ENCODE measurements at places on chromosomes 16 and 17. TPM values are rescaled to one million over a fixed set of nuclear protein-coding genes. Genes with fewer than 3 reads are reported as not detected.

DNA sequence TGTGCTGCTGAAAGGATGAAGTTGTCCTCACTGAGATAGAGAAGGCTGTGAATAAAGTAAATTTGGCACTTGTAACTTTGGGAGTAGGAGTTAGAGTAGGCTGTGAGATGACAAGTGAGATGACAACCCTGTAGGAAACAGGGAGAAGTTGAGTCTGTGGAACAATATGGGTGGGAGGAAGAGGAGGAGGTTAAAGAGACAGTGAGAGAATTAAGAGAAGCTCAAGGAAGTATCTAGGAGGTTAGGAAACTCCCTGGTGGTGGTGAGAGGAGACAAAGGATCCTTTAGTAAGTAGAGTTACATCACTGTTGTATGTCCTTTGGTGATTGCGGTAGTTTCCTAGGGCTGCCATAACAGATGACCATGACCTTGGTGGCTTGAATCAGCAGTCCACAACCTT lies 10.7 kb upstream of the HSD17B2 start:
- H3K27me3 ChIP-seq, result no peaks in the 10 kb centered on the region
- no peaks in the 10 kb centered on the region for H3K4me1 ChIP-seq
- H3K4me3 ChIP-seq, result no peak overlapping the region

- no peaks in the 10 kb centered on the region for H3K36me3 ChIP-seq
- no peak overlapping the region for H3K27ac ChIP-seq
- H3K27me3 ChIP-seq, result no peaks in the 10 kb centered on the region
- DNase-seq, result peak; percentile 73
Measured at GRCh38 chr17:41329279-41329948, 13.9 kb upstream of the KRTAP17-1 start.

DNA sequence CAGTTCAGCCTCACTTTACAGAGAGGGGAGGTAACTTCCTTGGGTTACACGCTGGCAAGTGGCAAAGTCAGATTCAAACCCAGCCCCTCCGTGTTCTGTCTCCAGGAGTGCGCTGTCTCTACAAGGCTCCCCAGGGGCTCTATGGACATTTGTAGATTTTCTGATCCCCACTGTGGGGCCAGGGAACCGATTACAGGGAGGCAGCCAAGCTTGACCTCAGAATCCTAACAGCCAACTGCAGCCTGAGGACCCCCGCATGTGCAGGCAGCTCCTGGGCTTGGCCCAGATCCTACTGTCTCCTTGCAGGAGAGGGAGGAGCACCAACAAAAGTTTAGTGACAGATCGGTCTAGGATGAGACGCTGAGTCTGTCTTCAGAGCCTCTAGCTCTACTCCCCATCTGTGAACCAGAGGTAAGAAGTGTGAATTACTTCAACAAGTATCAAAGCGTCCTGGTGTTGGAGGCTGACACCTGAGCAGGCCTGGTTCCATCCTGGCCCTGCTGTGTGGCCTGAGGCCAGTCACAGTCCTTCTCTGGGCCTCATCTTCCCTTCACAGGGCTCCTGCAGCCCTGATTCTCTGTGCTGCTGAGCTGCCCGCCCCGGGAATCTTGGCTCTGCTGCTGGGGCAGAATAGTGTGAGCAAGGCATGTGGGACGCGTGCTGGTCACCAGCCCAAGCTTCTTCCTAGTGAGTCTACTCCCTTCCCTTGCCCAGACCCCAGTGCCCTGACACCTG lies 9.2 kb upstream of the NATD1 start:
- no peaks in the 10 kb centered on the region for H3K27me3 ChIP-seq
- no peak overlapping the region for H3K4me3 ChIP-seq
- H3K36me3 ChIP-seq, result no peaks in the 10 kb centered on the region
- no peaks in the 10 kb centered on the region for H3K4me1 ChIP-seq
- no peak overlapping the region for H3K27ac ChIP-seq

Gene SLC52A1
- 0.26 TPM for total RNA-seq

Gene CNTROB
- 62.7 TPM for total RNA-seq

DNA sequence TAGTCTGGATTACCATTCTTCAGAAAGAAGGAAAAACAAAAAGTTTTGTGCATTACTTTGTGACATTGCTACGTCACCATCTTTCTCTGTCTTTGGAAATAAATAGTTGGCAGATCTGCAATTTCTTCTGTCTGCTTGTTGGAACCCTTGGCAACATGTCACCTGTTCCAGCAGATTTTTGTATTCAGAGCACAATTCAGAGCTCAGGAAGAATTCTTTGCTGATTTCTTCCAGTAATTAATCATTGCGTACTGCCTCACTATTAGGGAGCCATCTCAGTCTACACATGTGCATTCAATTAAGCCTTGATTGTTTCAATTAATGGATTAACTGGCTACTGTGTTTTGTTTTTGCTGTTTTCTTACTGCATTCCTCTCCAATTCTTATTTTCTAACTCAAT lies 467.2 kb downstream of the CDH8 start:
- H3K4me3 ChIP-seq, result no peak overlapping the region
- DNase-seq, result no peak
- no peak overlapping the region for H3K27ac ChIP-seq
- no peaks in the 10 kb centered on the region for H3K36me3 ChIP-seq

GRCh38 chr16:48517493-48517892 lies 92.5 kb downstream of the N4BP1 start:
- no peaks in the 10 kb centered on the region for H3K27me3 ChIP-seq
- no peaks in the 10 kb centered on the region for H3K4me1 ChIP-seq
- no peak overlapping the region for H3K4me3 ChIP-seq
- no peak overlapping the region for H3K27ac ChIP-seq

DNA sequence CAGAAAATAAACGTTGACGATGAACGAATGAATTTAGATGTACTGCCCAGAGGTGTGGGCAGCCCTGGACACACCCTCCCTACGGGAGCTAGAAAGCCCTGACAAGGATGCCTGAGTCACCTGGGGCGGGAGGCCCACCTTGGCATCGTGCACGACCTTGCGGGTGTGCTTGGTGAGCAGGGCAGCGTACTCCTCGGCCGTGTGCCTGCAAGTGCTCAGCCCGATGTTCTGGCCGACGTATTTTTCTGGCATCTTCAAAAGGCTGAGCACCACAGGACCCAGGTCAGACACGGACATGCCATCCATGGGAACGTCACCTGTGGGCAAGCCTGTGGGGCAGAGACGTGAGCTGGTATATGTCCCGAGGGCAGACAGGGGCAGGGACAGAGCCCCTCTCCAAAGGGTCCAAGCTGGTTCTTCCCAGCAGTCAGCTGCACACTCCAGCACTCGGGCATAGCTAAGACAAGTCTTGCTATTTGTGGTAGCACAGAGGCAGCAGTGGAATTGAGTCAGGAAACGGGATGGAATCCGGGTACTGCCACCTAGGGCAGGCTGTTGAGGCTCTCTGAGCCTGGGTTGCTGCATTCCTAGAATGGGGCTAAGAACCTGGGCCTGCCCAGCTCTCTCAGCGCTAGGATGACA lies 10.8 kb downstream of the NMRAL1 start:
- H3K36me3 ChIP-seq, result peaks cover 39% of the 10 kb centered on the region
- H3K4me3 ChIP-seq, result no peak overlapping the region
- H3K27me3 ChIP-seq, result no peaks in the 10 kb centered on the region
- no peak for DNase-seq

Gene CCL1
- total RNA-seq, result not detected

Gene NTN3
- not detected for total RNA-seq

GRCh38 chr17:64092952-64093451 lies 36.9 kb downstream of the ERN1 start:
- H3K36me3 ChIP-seq, result peaks cover 15% of the 10 kb centered on the region
- peaks cover 35% of the 10 kb centered on the region for H3K4me1 ChIP-seq
- no peak overlapping the region for H3K4me3 ChIP-seq
- no peak overlapping the region for H3K27ac ChIP-seq

GRCh38 chr17:18257982-18258355 lies 569 bp downstream of the FLII start:
- peak overlapping the region; percentile 99 for H3K4me3 ChIP-seq
- DNase-seq, result peak; percentile 90
- peak overlapping the region; percentile 98 for H3K27ac ChIP-seq

DNA sequence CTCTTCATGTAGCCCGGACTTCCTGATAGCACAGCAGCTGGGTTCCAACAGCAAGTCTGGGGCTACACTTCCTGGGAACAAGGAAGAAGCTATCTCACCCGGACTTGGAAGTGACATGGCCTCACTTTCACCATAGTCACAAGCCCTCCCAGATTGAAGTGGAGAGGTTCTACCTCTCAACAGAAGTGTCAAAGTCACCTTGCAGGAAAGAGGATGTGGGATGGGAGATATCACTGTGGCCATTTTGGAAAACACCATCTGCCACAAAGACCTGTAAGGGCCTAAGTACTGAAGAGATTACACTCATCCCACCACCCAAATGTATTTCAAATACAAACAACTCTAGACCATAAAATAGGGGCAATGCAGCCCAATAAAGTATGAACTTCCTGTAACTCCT lies 29.9 kb upstream of the DHRS7B start:
- H3K4me3 ChIP-seq, result no peak overlapping the region
- H3K4me1 ChIP-seq, result peaks cover 11% of the 10 kb centered on the region
- H3K36me3 ChIP-seq, result no peaks in the 10 kb centered on the region
- H3K27me3 ChIP-seq, result no peaks in the 10 kb centered on the region
- H3K27ac ChIP-seq, result no peak overlapping the region
- DNase-seq, result no peak

- no peaks in the 10 kb centered on the region for H3K27me3 ChIP-seq
- no peak for DNase-seq
- no peaks in the 10 kb centered on the region for H3K36me3 ChIP-seq
- H3K4me3 ChIP-seq, result no peak overlapping the region
Measured at GRCh38 chr17:263773-264172, 82.3 kb upstream of the DOC2B start.

Gene CD300LB
- 1.3 TPM for total RNA-seq

GRCh38 chr17:79779661-79780365 lies 1.9 kb downstream of the CBX2 start:
- peaks cover 11% of the 10 kb centered on the region for H3K4me1 ChIP-seq
- H3K27me3 ChIP-seq, result peaks cover 62% of the 10 kb centered on the region
- no peak overlapping the region for H3K4me3 ChIP-seq
- H3K36me3 ChIP-seq, result no peaks in the 10 kb centered on the region

Gene CANT1
- total RNA-seq, result 59.6 TPM

Gene FBXO39
- 0.49 TPM for total RNA-seq

DNA sequence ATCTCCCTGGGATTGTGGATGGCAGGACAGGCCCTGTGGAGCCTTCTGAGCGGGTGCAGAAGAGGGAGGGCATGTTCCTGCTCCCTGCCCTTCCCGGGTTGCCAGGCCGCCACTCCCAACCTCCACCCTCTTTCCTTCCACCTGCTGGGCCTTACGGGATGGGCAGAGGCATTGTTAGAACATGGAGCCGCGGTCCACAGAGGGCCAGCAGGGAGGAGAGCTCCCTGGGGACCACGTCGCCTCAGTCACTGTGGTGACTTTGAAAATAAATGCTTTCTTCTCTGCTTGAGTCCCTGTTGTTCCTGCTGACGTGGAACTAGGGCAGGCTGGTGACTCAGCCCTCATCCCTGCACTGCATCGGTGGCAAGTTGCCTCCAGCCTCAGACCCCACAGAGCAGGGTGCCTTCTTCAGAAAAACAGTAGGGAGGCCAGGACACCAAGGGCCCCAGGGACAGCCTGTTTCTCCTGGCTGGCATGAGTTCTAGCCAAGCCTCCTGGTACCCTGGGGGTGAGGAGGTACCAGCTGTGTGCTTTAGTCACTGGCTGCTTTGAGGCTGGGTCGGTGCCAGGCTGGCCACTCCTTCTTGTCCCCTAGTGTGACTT lies 224.9 kb downstream of the SEC14L1 start:
- H3K4me1 ChIP-seq, result peaks cover 33% of the 10 kb centered on the region
- H3K4me3 ChIP-seq, result no peak overlapping the region
- H3K27me3 ChIP-seq, result no peaks in the 10 kb centered on the region
- no peaks in the 10 kb centered on the region for H3K36me3 ChIP-seq
- DNase-seq, result peak; percentile 66

- no peak overlapping the region for H3K27ac ChIP-seq
- no peaks in the 10 kb centered on the region for H3K27me3 ChIP-seq
- no peak for DNase-seq
- H3K36me3 ChIP-seq, result peaks cover 67% of the 10 kb centered on the region
- H3K4me3 ChIP-seq, result no peak overlapping the region
Measured at GRCh38 chr17:50194934-50195865, 6.2 kb downstream of the COL1A1 start.

Gene MTSS2
- 81.3 TPM for total RNA-seq

GRCh38 chr16:31200821-31201568 lies 1.6 kb downstream of the PYCARD start:
- no peak for DNase-seq
- H3K27ac ChIP-seq, result no peak overlapping the region
- no peaks in the 10 kb centered on the region for H3K27me3 ChIP-seq
- peaks cover 11% of the 10 kb centered on the region for H3K4me1 ChIP-seq
- peaks cover 18% of the 10 kb centered on the region for H3K36me3 ChIP-seq

GRCh38 chr16:48370229-48370628 lies 15.0 kb downstream of the SIAH1 start:
- H3K4me1 ChIP-seq, result peaks cover 58% of the 10 kb centered on the region
- no peak overlapping the region for H3K4me3 ChIP-seq
- no peaks in the 10 kb centered on the region for H3K36me3 ChIP-seq
- DNase-seq, result no peak
- no peak overlapping the region for H3K27ac ChIP-seq
- no peaks in the 10 kb centered on the region for H3K27me3 ChIP-seq

Gene CCL7
- total RNA-seq, result not detected
